ENCODE measurements at places on chromosomes 12 and 14.

DNA sequence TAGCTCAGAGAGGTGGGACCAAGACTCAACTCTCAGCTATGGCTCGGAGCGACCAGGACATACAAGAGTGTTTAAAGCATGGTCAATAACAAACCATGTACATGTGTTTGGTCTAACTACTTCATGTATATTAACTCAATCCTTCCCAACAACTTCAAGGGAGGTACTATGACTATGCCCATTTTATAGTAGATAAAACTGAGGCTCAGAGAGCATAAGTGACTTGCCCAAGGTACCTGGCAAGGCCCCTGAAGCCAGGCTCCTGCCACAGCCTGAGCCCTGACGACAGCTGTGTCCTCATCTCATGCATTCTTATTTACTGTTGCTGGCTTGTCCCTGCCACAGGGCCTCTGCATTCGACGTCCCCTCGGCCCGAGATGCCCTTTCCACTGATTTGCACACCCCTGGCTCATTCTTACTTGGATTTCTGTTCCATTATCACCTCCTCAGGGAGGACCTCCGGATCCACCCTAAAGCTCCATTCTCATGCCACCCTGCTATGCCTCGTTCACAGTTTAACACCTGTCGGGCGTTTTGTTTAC, 2.6 kb downstream of the TESC start:
- no peak for DNase-seq

- DNase-seq: peak; percentile 50
Measured at GRCh38 chr14:23573384-23574015, 5.1 kb downstream of the JPH4 start.

GRCh38 chr14:39548358-39548757, 116.1 kb upstream of the FBXO33 start:
- no peak for DNase-seq

GRCh38 chr14:50668826-50669143, 679 bp upstream of the SAV1 start:
- DNase-seq: no peak

GRCh38 chr14:21070610-21071224, 613 bp downstream of the ARHGEF40 start:
- no peak for DNase-seq

DNA sequence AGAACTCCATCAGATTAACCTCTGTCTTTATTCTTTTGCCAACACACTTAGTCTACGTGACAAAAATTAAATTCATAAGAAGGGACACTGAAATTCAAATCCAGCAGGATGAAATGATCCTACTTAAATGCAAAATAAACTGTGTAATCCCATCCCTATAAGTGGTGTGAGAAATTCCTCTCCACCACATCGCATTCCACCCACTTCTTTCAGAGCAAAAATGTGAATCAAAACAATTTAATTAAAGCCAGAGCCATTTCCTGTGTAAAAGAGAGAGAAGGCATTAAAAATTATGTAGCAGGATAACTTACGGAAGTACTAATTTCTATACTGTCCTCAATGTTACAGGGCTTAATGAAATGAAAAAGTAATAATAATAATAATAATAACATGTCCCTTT, 844.3 kb downstream of the GALC start:
- no peak for DNase-seq

GRCh38 chr14:71206766-71207371, 299.6 kb downstream of the PCNX1 start:
- no peak for DNase-seq

- no peak for DNase-seq
Measured at GRCh38 chr14:62076825-62077605, 314.8 kb downstream of the SNAPC1 start.

DNA sequence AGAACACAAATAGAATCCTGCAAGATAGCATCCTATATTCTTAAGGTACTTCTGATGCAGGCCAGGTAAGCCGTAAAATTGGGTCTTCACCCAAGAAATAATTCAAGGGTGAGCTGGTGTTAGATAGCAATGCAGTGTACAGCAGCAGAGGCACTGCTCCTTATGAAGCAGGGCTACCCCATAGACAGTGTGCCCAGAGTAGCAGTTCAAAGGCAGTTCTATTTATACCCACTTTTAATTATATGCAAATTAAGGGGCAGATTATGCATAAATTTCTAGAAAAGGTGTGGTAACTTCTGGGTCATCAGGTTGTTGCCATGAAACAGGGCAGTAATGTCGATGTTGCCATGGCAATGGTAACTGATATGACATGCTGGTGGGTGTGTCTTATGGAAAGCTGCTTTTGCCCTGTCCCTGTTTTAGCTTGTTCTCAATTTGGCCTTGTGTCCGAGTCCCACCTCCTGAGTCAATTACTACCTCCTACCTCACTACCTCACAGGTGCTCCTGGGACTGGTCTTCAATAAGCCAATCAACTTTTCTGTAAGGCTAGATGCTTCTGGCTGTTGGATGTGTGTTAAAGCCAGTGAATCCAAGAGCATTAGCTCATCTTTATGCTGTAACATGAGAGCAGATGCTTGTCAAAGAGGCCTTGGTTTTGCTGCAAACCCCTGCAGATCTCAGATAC, 61.0 kb downstream of the PPM1A start:
- peak; percentile 74 for DNase-seq

GRCh38 chr14:28467611-28468010, 299.0 kb upstream of the FOXG1 start:
- no peak for DNase-seq

DNA sequence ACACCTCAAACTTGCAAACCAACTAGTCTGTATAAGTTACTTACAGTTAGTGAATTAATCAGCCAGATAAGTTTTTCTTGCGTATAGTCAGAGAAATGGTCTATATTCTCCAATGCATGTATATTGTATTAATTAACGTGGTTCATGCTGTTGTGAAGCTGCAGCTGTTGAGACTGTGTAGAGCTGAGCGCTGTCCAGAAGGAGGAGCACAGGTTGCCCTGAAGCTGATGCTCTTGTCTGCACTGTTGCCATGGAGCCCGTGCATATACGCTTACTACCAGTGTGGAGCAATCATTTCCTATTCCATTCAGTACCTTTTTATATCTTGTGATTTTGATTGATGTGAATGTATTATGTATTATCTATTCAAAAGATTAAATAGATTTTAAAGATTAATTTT, 74.3 kb upstream of the ARID2 start:
- DNase-seq: peak; percentile 23

GRCh38 chr14:66850258-66850888, 338.9 kb upstream of the GARIN2 start:
- DNase-seq: no peak

DNA sequence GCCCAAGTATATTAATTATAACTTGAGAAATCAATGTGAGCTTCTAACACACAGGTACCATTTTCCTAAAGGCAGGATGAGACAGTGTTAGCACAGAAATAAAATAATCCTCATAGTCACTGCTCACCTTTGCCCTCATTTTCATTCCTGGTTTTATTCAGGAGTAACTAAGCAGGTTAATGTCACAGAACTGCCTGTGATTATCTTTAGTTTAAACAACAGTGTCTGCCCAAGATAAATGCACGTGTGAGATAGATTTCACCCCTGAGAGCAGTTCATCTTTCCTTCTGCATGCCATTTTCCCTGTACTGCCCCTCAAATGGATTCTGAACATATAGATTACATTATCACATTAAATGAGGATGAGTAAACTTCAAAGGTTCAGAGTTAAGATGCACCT, 250.7 kb downstream of the RMST start:
- DNase-seq: no peak

- no peak for DNase-seq
Measured at GRCh38 chr12:80857311-80857710, 80.4 kb downstream of the LIN7A start.

GRCh38 chr14:92986254-92987147, 63.6 kb downstream of the CHGA start:
- no peak for DNase-seq

- DNase-seq: no peak
Measured at GRCh38 chr14:54781961-54782750, 120.5 kb downstream of the GCH1 start.

DNA sequence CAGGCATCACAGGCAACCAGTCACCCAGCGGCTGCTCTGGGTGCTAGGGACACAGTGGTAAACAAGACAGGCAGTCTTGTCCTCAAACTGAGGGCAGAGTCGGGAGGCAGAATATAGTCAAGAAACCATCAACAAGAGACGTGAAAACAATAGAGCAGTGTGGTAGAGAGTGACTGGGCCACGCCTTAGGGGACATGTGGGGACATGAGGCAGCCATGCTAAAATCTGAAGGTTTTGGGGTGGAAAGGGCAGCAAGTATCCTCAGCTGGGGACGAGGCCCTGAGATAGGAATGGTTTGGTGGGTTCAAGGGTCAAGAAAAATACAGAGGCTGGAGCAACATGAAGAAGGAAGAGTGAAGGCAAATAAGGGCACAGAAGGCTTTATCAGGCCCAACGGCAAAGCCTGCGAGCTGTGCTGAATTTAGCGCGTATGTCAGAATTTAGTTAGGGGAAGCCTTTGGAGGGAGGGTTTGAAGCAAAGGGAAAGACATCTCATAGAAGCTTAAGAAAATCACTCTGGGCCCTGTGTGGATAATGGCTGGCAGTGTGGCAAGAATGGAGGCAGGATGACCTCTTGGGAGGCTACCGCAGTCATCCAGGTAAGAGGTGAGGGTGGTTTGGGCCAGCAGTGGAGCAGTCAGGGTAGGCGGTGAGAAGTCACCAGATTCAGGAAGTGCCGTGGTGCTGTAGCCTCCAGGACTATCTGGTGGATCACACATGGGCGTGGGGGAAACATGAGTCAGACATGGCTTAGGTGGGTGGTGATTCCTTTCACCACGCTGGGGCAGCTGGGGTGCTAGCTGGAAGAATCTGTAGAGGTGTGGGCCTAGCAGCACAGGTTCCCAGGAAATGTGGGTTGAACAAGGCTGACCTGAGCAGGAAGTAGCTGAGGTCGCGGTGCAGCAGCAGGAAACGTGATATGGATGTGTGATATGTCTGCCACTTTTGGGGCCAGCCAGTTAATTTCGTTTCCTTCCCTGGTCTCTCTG, 3.0 kb downstream of the EVL start:
- no peak for DNase-seq

Data from NCI-H526 treated with DMSO at 0.1 percent for 48 hours (cell line).